Psoas muscle (tissue), 8 donors: ENCODE measurements at places on chromosomes 6 and 20. TPM values are rescaled to one million over a fixed set of nuclear protein-coding genes. Genes with fewer than 3 reads are reported as not detected.

- DNase-seq = no peak
- no peak overlapping the region for H3K4me3 ChIP-seq
- H3K4me1 ChIP-seq = peaks cover 10% of the 10 kb centered on the region
- no peaks in the 10 kb centered on the region for H3K36me3 ChIP-seq
- H3K27me3 ChIP-seq = no peaks in the 10 kb centered on the region
- no peak overlapping the region for H3K27ac ChIP-seq
Observed at GRCh38 chr6:117194271-117194670, 71.1 kb upstream of the VGLL2 start.

Gene ERMARD
- 11.4 TPM for total RNA-seq

Gene HCK
- total RNA-seq = 1.9 TPM

Gene NRN1
- 4.6 TPM for total RNA-seq

GRCh38 chr6:79450984-79451383 lies 86.2 kb downstream of the LCA5 start:
- no peaks in the 10 kb centered on the region for H3K36me3 ChIP-seq
- H3K4me1 ChIP-seq = no peaks in the 10 kb centered on the region
- H3K27ac ChIP-seq = no peak overlapping the region
- H3K4me3 ChIP-seq = no peak overlapping the region
- no peak for DNase-seq

- DNase-seq = no peak
- H3K27me3 ChIP-seq = no peaks in the 10 kb centered on the region
- no peak overlapping the region for H3K27ac ChIP-seq
- H3K4me1 ChIP-seq = no peaks in the 10 kb centered on the region
Observed at GRCh38 chr6:147057705-147058342, 146.4 kb upstream of the STXBP5 start.

GRCh38 chr6:40441150-40441549 lies 146.0 kb downstream of the LRFN2 start:
- H3K27me3 ChIP-seq = no peaks in the 10 kb centered on the region
- no peak overlapping the region for H3K4me3 ChIP-seq
- no peak overlapping the region for H3K27ac ChIP-seq
- no peak for DNase-seq

Gene CALHM4
- 0.34 TPM for total RNA-seq
